ENCODE measurements at places on chromosomes 7 and 10.

DNA sequence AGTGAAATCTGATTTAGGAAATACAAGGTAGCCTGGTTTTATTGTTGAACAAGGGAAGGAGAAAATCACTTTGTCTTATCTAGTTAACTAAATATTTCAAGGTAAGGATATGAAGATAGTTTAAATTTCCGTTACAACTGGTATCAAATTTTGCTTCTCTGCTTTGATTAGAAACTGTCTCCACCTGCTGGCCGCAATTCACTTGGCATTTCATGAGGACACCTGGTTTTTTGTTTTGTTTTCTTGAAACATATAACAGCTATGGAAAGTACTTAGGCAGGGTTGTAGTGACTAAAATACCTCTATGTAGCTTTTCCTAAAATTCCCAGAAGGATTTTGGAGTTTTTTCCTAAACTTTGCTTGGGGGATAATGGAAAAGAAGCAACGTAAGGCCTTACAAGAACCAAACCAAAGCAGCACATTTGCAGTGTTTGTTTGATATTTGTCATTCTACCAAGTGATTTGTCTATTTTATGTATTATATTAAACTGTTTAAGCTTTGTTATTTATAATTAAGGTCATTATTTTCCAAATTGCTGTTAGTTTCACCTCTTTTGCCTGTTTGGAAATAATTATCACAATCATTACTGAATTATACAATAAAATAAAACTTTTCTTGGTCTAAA lies 73.6 kb downstream of the AHCYL2 start:
- DNase-seq, result no peak

- no peak for DNase-seq
Measured at GRCh38 chr7:139177696-139178095, 53.3 kb upstream of the UBN2 start.

DNA sequence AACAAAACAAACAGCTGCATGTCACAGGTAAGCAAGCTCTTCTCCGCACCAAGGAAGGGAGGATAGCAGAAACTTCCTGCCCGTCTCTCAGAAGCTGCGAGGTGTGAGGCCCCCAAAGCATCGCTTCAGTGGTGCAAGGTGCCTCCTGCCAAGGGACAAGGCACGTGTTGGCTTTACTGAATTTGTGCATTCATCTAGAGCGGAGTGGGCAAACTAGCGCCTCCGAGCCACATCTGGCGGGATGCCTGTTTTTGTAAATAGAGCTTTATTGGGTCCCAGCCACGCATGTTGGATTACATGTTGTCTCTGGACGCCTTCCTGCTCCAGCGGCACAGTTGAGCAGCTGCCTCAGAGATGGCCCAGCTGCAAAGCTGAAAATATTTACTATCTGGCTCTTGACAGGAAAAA lies 27.7 kb downstream of the PHYH start:
- no peak for DNase-seq

GRCh38 chr7:87427288-87427687 lies 48.2 kb downstream of the ABCB4 start:
- DNase-seq, result no peak

DNA sequence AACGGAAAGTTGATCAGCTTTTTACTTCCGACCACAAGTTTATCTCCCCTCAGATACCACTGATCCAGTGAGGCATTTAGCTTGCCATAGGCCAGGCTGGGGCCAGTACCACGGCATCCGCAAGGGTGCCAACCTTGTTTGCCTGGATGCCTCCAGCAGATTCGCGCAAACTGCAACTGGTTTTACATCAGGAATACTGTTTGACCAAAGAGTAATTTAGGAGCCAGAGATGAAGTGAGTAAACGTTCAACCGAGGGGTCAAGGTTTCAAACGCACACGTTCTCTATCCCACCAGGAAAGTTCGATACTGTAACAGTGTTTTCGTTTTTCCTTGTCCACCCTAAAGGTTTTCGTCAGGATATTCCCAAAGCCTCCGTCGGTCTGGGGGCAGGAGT lies 266 bp upstream of the MDFIC start:
- DNase-seq, result no peak

DNA sequence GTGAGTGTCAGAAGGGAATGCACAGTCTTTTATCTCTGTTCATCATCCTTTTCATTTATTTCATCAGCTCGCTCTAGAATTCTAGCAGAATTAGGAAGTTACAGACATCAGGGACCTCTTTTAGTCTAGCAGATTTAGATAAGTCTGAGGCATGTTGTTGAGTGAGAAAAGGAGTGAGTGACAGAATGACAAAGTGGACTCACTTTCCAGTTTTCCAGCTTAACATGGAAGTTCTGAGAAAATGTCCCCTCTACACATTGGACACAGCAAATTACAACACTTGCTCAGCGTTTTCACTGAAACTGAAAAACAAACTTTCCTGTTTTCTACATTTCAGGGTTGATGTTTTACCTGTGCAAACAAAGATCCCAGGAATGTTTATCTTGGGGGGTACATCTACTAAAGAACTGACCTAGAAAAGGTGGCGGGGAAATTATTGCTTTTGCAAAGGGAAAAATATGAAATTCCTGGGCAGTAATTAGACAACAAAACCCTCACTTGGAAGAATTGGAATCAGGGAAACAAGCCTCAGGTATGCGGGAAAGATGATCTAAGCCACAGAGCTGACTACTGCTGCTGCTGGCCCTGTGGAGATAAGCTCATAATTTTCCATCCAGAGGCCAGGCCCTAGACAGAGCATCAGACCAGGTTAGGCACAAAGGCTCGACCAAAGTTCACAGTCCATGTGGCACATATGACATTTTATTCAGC lies 14.6 kb upstream of the CYP3A5 start:
- no peak for DNase-seq

- DNase-seq, result no peak
Measured at GRCh38 chr7:15345216-15345615, 216.6 kb downstream of the AGMO start.

DNA sequence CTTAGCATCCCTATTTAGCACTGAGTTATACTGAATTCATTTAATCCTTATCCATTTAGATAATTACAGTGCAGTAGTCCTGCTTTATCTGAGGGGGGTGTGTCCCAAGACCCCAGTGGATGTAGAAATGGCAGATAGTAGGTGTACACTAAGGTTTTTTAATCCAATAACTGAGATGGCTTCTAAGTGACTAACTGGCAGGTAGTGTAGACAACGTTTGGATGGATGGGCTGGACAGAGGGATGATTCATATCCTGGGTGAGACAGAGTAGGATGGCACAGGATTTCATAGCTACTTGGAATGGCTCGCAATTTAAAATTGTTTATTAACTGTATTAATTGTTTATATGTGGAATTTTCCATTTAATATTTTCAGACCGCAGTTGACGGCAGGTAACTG lies 295.6 kb downstream of the CCDC3 start:
- DNase-seq, result no peak

GRCh38 chr10:22365644-22366434 lies 20.5 kb downstream of the SPAG6 start:
- DNase-seq, result no peak
